ENCODE measurements at places on chromosomes 3 and 15.

DNA sequence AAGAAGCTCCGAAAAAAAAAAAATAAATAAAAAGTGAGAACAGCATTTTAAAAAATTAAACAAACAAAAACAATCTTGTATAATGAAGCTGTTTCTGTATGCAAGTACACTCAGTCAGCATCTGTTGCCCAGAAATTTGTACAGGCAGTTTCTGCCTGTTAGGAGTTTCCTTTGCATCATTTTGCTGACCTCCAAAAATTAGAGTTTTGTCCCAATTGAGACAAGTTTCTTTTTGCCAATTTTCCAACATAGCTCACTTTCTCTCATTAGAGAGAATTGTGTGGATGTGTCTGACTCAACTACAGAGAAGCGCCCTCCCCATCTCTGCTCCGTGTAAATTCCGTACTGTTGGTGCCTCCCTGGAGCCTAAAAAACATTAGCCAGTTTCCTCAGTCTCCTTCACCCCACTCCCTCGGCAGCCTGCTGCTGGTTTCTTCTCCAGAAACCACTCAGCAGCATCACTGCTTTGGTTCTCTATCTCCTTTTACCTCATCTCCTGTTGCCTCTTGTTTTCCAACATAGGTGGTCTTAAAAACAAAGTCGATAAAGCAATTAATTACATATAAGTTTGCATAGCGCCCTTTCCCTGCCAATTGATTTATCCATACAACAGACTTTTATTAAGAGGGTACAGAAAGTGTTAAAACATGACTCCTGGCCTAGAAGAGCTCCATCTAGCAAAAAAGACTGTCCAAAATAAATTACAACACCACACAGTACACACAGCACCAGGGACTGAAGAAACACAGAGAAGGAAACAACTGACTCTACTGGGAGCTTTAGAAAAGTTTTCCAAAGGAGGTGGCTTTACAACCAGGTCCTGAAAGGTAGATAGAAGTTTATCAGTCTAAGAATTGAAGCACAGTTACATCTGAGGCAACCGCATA lies 286.7 kb downstream of the SHOX2 start:
- DNase-seq = no peak

DNA sequence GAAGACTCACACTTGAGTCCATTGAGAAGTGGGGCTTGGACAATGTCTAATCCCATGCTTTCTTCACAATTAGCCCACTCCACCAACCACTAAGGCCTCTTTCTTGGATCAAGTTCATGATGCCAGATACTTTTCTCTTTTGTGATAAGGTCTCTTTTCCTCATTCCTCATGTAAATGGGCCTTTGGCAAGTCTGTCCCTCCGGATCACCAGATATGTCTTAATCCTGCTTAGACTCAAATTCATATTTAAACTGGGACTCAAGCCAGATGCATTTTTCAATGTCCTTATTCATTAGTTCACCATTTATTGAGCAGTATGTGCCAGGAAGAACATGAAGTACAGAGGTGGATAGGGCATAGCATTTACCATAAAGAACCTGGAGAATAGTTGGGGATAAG lies 671.1 kb downstream of the TBL1XR1 start:
- no peak for DNase-seq

- no peak for DNase-seq
These were observed 164.9 kb downstream of the ROBO2 start for GRCh38 chr3:77204788-77205187.

GRCh38 chr3:133757701-133758567 lies 11.7 kb downstream of the TF start:
- DNase-seq = no peak

GRCh38 chr15:57321485-57321884 lies 54.8 kb upstream of the CGNL1 start:
- DNase-seq = no peak

DNA sequence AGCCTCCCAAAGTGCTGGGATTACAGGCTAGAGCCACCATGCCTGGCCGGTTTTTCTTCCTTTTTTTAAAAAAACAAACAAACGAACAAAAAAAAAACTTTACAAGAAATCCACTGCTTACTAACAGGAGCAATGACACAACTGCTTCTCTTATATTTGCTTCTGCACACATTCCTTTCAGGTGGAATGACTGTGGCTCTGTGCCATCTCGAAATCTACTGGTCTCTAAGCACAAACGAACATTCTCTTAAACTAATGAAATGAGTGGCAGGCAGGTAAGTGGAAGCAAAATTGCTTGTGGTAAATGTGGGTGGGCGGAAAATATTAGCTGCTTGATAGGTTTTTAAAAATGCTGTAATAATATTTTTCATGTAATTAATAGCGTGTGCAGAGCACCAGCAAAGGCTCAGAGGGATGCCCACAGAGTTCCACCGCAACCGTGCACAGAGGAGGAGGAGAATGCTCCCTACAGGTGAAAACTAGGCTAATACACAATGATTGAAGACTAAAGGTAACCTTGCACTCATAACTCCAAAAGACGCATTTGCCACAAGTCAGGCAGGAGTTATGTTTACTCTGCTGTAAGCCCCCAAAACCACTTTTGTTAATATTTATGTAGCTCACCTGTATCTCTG lies 77.4 kb downstream of the LSAMP start:
- no peak for DNase-seq

DNA sequence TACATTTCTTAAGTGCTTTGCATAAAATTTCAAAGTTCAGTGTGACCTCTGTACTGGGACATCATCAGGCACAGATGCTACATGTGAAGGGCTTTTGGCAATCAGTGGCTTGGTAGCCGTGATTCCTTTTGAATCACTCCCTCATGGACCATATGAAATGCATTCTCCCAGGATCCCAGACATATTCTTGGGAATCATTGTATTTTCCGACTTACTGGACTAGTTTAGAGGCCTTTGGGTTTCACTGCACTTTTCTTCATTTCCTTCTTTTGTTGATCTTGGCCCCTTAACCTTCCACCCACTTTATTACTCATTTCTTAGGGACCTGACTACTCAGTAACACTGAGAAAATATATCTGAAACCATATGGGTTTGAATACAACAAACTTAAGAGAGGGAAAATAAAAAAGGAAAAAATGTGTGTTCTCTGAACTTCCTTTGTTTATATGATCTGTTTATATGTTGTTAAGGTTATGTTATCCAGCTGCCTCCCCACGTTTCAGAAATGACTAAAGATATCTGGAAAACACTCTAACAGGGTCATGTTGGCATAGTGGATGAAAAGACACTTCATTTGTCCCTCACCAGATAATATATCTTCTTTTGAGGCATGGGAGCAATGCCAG lies 35.1 kb downstream of the HMG20A start:
- no peak for DNase-seq

- DNase-seq = no peak
These were observed 41.9 kb upstream of the TUBGCP5 start for GRCh38 chr15:23081271-23081670.

GRCh38 chr3:81173514-81173913 lies 587.9 kb downstream of the GBE1 start:
- DNase-seq = no peak

GRCh38 chr3:65961128-65961527 lies 77.6 kb downstream of the MAGI1 start:
- no peak for DNase-seq

- DNase-seq = no peak
These were observed 208.9 kb upstream of the CFAP20DC start for GRCh38 chr3:59258550-59259260.

DNA sequence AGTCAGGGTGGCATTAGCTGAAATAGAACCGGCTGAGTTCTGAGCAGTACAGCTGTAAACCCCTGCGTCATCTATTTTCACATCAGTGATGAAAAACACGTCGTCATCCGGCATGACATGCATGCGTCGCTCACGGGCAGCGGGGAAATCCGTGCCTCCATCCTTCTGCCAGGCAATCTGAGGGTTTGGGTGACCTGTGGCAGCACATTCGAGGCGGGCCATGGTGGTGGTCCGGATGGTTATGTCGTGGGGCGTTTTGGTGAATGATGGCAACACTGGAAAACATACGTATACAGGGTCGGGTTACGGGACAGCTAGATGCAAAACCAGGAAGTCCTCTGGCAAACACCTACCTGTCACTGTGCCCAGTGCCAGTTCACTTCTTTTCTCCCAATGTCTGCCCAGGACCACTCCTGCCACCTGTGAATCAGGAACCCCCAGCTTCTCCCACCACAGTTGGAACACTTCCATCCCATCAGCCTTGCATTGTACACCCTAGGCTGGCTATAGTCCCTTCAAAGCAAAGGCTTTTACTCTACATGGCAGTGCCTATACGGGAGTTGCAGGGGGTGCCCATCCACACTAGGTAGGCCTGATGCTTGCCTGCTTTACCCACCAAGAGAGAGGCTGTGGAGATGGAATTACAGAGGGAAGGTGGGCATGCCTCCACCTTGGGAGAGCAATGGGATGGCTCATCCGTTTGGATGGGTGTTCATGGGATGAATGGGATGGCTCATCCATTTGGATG lies 116.7 kb downstream of the LRIG1 start:
- DNase-seq = no peak

- DNase-seq = no peak
These were observed 1.4 kb upstream of the ROBO1 start for GRCh38 chr3:79769229-79769628.

DNA sequence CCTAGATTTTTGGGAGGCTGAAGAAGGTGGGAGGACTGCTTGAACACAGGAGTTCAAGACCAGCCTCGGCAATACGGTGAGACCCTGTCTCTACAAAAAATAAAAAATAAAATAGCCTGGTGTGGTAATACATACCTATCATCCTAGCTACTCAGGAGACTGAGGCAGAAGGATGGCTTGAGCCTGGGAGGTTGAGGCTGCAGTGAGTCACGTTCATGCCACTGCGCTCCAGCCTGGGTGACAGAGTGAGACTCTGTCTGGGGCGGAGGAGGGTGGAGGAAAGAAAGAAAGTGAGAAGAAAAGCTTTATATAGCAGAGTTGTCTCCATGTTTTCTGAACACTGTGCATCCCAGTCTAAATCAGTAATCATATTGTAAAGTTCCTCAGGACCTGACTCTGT lies 301.4 kb upstream of the CNTN6 start:
- DNase-seq = no peak

DNA sequence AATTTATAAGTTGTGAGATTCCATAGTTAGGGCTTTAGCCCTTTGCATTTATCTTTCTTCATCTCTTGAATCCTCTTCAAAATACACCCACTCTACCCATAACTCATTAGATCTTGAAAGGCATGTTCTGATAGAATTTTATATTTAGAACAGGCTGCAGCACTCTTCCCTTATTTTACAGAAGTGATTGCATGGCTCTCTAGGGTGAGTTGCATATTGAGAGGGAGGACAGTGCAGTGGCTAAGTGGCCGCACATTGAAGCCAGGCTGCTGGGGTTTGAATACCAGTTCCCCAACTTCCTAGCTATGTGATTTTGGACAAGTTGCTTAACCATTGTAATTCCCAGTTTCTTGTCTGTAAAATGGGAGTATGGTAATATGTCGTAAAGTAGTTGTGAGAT lies 2.5 kb downstream of the CD86 start:
- no peak for DNase-seq

- no peak for DNase-seq
These were observed 1.2 kb downstream of the HAUS2 start for GRCh38 chr15:42549741-42550392.

DNA sequence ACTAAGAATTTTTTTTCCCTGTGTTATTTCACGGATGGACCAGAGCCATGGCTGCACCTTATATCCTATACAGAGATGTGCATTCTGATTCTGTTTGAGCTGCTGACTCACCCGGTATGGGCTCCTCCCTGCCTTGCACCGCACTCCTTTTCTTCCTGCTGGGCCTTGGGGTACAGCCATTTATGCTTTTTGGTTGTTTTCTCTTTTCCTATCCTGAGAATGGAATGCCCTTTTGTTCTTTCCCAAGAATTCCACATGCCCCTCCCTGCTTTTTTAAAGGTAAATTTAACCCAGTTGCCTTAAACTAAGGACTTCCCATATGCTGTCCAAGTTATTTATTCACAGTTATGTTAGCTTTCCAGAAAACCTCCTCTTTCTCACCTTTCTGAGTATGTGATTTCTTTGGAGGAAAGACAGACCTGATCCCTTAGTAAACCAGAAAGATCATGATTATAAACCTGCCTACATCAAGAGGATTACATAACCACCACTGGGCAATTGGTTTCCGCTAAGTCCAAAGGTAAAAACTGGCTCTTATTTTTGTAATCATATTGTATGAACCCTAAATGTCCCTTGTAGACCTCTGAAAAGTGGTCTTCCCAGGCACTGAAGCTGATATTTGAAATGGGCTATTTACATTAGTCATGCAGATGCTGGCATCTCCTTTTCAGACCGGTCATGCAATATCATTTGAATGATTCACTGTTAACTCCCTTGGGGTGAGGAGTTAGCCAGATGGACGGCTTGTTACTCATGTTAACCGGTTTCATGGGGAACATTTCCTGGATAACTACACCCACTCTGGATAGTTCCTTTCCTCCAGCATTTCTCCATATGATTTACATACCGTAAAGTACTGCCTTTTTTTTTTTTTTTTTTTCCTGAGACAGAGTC lies 45.5 kb downstream of the TMOD3 start:
- DNase-seq = no peak

- DNase-seq = no peak
These were observed 307.5 kb upstream of the UBE2E2 start for GRCh38 chr3:22895671-22896070.

DNA sequence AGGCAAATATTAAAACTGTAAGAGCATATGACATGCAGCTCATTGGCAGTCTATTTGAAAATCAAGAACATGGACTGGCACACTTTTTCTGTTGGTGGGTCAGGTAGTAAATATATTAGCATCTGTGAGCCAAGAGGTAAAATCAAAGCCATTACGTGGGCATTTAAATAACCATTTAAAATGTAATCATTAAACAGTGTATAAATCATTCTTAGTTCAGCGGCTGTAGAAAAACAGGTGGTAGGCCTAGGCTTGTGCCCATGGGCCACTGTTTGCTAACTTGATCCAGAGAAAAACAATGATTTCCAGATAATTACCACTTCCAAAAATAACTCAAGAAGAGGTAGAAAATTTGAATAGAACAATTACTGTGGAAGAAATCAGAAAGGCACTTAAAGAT lies 105.1 kb downstream of the CHST2 start:
- DNase-seq = no peak

- no peak for DNase-seq
These were observed 7.9 kb upstream of the TNK2 start for GRCh38 chr3:195916291-195916690.

DNA sequence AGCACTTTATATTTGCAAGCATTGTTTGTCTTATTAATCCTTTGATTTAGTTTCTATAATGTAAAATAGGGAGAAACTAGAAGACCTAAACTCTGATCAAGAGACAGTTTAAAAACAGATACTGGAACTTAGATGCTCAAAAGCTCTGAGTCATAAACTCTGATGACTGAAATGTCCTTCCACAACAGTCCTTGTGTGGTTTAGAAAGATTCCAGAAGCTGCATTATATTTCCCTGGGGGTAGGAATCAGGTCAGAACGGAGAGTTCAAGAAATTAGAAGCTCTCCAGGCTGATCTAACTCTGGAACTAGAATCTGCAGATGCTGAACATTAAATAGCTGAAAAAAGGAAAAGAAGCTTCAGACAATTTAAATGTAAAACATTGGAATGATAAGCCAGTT lies 18.3 kb upstream of the ONECUT1 start:
- no peak for DNase-seq

GRCh38 chr15:69990566-69991421 lies 106.9 kb downstream of the TLE3 start:
- DNase-seq = no peak
